ENCODE measurements at places on chromosomes 11 and 22. TPM values are rescaled to one million over a fixed set of nuclear protein-coding genes. Genes with fewer than 3 reads are reported as not detected.

The KAT5 gene
- total RNA-seq: 38.0 TPM

The FLRT1 gene
- total RNA-seq: not detected

The CECR2 gene
- 0.10 TPM for total RNA-seq

The ALX4 gene
- not detected for total RNA-seq

The CBLIF gene
- total RNA-seq: not detected

The NOL12 gene
- total RNA-seq: 21.0 TPM

The NRGN gene
- total RNA-seq: 58.9 TPM
